Psoas muscle (tissue), 8 donors: ENCODE measurements at places on chromosomes 1 and 21. TPM values are rescaled to one million over a fixed set of nuclear protein-coding genes. Genes with fewer than 3 reads are reported as not detected.

DNA sequence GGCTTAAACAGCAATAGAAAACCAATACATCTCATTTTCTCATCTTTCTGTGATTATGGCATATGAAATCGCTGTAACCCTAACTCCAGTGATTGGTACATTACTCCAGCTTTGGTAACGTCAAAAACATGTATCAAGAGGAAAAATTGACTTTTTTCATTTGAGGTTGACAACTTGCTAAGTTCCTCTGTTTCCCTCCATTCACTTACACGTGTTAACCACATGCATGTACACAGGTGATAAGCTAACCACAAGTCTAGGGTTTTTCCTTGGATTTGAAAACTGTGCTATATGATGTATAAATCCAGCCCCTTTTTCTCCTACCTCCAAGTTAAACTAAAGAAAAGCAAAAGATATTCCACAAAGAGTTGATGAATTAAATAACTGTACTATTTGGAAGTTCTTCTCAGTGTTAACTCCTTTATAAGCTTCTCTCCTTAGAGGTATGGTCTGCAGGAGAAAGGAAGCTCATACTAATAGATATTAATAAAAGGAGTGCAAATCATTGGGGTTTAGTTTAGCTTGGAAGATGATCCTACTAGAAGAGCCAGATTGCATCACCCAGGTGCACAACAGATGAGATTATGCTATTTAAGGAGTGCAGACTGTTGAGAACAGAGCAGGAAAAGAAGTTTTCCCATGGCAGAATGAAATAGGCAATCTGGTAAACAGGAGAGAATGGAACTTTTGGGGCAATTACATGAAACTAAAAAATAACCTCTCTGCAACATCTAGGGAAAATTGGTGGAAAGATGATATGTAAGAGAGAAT, 277.9 kb downstream of the GRIK1 start:
- DNase-seq = no peak

- no peak for DNase-seq
Measured at GRCh38 chr21:29078869-29079767, 5.7 kb upstream of the CCT8 start.

DNA sequence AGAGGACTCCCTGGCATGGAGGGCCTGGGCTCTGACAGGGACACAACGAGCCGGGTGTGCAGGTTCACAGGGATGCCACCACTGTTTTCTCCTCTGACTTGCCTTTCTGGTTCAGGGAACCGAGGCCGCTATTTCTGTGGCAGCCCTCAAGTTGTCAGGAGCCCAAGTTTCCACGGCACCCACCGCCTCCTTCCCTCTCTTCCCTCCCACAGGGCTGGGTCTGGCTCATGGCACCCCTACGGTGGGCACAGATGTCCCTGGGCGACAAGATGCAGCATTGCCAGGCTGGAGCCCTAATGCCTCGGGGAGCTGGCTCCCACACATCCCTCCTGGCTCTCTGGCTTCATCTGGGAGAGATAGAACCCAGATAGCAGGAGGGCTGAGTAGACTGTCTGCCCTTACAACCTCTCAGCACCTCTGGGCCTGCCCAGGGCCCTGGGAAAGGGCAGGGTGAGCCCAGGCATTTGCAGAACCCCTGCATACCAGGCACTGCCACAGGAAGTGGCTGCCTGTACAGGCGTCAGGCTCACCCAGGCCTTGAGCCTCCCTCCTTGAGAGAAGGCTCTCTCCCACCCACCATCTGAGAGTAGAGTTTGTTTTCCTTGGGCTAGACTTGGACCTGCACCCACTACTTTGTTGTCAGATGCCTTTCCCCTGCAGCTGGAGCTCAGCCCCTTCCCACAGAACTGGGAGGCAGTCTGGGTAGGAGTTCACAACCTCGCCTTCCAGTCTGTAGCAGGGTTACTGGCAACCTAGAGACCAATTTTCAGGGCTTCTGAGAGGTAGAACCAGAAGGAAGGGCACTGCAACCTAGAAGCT, 20.5 kb downstream of the KCNC4 start:
- no peak for DNase-seq

DNA sequence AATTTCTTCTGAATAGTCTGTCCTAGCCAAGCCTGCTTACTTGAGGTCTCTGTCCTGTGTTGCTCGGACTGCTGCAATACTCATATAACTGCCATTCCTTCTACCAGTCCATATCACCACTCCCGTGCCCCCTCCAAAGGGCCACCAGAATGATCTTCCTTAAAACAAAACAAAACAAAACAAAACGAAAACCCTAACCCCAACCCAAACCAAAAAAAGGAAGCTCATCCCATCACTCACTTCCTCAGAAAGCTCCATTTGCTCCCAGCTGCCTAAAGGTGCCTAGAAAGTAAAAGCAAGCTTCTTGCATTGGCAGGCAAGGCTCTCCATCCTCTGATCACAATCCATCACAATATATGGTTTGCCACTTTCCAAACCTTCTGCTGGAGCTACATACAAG, 20.3 kb downstream of the USP24 start:
- no peak for DNase-seq

DNA sequence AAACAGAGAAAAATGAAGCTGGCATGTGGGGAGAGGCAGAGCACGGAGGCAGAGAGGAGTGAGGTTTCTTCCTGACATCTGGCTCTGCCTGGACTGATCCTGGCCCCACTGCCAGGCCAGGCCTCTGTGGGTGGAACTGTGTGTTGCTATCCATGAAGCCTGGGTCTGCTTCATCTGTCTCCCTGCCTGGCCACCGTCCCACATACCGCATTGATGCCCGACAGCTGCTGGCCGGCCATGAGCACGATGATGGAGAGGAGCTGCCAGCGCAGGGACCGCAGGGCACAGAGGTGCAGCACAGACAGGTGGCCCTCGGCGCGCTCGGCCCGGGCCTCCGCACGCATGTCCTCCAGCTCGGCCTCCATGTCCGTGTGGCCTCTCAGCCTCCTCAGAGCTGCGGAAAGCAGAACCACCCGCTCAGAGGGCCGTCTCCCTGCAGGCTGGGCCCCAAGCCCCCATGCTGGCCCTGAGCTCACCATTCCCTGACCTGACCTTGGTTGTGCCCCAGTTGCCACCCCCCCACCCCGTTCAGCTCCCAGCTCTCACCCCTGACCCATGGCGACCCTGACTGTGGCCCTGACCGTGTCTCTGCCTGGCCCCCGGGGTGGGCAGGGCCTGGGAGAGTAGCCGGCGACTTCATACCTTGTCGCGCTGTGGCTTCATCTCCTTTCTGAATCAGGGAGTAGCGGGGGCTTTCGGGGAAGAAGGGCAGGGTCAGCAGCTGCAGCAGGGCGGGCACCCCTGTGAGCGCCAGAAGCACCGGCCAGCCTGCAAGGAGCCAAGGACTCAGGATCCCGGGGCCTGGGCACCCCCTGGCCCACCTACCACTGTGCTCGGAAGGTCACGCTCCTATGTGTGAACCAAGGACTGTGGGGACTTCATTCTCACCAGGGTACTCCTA, 11.5 kb downstream of the SLC2A7 start:
- DNase-seq = no peak

Gene NPHS2
- total RNA-seq = not detected

Gene OLFML3
- total RNA-seq = 8.2 TPM

DNA sequence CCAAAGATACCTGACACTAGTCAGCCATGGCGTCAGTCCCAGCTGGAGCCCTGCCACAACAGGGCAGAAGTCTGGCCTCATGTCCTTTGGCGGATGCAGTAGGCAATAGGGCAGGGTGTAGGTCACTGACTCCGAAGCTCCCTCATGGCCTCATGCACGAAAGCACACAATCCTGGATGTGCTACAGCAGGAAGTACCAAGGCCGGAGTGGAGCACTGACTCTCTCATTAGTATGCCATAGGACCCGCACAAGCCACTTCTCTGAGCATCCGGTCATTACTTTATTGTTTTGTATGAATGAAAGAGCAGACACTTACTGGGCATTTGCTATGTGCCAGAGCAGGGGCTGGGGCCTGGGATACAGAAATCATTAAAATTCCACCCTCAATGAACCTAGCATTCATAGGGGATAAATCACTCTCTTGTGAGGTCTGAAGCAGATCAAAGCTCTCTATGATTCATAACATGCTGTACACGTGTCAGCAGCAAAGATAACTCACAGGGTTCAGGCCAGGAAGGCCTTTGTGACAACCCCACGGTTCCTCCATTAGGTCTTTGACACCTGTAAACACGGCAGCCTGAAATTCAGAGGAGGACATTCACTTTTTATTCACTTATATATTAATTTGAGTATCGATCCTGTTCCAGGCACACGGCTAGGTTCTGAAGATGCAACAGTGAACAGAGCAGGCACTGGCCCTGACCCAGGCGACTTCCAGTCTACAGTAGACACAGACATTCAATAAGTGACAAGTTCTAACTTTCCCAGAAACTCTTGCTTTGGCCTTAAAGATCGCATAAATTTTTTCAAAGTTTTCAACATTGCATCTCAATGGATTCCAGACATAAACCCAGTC, 357.9 kb upstream of the USP24 start:
- peak; percentile 40 for DNase-seq

Gene SAMSN1
- 1.8 TPM for total RNA-seq

- no peak for DNase-seq
Measured at GRCh38 chr1:229191066-229191674, 79.7 kb upstream of the RAB4A start.

GRCh38 chr1:235093696-235094592, 34.7 kb downstream of the TOMM20 start:
- DNase-seq = peak; percentile 78

DNA sequence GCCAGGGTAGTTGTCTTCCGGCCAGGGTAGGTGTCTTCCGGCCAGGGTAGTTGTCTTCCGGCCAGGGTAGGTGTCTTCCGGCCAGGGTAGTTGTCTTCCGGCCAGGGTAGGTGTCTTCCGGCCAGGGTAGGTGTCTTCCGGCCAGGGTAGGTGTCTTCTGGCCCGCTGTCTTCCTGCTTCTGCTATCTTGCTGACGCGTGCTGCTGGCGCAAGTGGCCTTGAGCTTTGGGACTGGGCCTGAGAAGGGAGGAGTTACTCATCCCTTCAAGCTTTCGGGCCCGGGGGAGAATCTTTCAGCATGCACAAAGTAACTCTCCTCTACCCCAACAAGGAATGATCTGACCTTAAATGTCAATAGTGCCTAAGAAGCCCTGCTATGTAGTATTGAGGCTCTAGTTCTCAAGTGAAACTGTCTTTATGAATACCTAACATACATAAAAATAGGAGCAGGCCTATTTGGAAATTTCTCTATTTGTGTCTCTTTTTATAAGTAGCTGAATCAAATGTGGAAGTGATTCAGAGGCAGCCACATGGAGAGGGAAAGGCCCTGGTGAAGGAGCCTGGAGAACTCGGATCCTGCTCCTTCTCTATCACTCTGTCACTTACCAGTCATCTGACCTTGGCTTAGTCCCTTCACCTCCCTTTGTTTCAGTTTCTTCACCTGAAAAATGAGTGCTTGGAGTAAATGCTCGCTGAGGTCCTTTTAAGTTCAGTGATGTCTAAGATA, 65.6 kb downstream of the RGL1 start:
- DNase-seq = peak; percentile 80

DNA sequence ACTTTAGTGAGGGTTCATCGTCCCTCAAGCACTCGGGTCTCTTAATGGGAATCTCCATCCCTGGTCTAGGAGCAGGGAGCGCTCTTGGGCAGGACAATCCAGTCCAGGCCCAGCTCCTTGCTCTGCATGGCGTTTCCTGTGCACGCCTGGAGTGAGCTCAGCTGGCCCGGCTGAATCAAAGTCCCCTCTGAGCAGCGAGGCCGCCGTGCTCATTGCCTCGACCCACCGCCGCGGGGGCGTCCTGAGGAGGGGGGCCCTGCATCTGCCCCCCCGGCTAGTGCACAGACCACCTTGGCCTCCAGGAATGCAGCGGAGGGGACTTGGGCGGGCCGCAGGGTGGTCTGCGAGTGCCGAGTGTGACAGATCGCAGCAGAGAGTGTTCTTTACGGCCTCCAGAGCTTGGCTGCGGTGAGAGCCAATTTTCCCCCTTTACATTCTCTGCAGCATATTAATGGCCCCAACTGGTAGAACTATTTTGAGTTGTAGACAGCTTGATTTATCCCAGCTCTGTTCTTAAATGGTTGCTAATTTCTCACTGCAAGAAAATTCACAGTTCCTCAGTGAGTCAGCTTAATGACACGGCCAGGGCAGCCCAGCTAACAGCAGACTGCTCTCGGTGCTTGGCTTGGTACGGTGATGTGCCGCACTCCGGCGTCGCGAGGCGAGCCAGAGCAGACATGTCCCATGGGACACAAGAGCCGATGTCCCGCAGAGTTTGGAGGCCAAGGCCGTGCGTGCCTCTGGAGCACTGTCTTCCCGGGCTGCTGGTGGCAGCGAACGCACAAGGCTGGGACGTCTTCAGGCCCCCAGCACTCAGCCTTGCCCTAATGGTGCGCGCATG, 39.8 kb downstream of the SNAP47 start:
- DNase-seq = no peak

DNA sequence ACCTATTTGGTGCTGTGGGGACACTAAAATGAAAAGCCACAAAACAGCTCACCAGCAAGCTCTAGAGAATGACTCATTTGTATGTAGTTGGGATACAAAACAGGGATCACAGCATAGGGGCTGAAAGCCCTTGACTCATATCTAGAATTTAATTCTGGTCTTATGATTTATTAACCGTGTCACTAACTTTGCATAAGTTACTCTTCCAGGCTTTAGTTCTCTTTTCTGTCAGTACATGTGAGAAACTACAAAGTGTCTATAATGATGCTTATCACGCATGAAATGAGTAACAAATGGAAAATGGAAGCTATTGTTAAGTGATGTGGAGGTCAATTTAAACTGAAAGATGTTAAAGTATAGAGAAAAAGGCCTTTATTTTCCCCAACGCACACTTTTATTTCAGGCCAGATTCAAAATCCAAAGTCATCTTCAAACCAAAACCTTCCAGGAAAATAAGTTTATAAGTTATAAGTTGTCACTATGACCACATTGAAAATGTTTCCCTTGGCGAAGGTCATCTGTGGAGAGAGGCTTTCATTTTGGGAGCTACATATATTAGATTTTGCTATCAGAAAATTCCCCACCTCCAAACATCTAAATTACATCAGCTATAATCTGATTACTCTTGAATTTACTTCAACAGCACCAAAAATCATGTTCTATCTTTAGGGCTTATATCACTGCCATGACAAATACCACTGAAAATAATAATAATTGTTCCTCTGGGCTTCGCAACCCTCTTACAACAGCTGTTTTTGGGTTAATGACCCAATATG, 430.5 kb downstream of the MRPL39 start:
- no peak for DNase-seq

Gene ALX3
- total RNA-seq = not detected

DNA sequence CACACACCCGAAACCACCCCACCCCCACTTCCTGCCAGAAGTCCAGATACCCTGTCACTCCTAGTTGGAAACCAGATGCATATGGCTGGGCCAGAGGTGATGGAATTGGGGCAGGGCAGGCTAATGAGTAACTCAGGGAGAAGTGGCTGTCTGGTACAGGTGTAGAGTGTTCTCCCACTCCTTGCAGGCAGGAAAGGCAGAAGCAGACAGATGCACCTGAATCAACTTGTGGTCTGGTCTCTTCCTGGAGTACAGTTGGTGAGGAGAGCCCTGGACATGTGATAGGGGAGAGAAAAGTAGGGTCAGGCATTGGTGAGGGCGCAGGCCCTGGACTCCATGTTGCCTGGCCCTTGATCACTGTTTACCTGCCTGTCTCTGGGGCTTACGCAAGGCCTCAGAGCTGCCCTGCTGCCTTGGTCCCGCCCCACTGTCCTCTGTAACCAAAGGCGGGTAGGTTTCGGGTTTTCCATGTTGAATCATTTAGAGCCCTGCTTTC, 2.5 kb downstream of the CGN start:
- DNase-seq = no peak
